ENCODE measurements at places on chromosomes 4 and X.

DNA sequence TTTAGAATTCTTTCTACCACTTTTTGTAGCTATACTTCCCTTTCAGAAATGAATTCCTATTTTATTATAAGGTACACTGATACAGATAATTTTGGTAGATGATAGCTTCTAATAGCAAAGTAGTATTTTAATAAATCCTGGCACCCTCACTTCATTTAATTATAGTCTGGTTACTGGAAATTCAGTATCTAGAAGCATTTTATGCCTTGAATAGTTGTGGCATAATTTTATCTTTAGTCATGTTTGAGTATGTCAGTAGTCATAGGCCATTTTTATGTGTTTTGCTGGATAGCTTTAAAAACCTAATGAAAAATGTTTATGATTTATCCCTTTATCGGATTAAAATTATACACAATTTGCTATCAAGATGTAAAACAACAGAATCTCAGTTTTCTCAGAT is 92.3 kb downstream of the DIAPH2 start:
- no peak for DNase-seq

DNA sequence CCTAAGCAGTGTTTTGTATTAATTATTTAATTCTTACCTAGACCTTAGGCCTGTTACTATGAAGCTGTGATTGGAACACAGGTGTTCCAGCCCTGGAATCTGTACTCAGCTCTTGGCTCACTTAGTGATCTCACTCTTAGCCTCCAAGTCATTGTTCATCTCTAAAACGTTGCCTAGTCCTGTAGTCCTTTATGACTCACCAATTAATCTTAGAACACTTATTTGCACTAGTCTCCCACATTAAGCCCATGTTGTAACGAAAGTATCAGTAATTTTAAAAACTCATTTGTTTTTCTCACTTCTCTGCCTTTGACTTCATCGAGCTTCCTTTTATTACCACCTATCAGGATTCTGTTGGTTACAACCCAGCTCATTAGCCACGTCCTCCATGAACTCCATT is 1224.7 kb upstream of the TENM3 start:
- DNase-seq: no peak

DNA sequence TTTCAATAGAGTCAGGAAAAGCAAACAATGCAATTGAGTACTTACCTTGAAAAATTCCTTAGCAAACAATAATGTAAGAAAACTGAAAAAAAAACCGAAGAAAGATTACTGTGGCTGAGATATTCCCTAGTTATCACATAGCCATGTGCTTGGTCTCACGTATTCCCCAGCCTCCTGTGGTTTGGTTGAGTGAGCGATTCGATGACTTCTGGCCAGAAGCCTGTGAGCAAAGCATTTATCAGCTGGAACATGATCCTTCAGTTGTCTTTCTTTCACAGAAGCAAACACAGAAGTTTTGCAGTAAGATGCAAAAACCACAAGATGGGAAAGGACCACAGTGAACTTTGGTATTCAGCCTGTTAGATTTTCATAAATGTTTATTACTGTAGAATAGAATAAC is 1754.3 kb upstream of the AGA start:
- DNase-seq: no peak

DNA sequence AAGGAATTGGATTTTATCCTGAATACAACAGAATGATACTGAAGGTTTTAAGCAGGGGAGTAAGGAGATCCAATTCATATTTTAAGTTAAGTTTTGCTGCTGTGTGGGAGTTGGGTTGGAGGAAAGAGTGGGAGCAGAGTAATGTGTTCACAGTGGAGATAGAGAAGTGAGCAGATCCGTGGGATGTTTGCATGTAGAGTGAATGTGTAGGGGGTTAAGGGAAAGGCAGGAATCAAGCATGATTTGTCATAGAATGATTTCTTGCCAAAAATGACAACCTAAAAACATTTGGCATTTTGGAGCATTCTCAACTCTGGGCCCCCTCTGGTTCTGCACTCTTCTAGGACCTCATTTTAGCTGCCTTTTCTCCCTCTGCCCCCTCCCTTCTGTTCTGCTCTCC is 76.6 kb downstream of the ARHGAP10 start:
- DNase-seq: no peak

GRCh38 chrX:113001836-113002235 is 161.2 kb upstream of the AMOT start:
- no peak for DNase-seq

DNA sequence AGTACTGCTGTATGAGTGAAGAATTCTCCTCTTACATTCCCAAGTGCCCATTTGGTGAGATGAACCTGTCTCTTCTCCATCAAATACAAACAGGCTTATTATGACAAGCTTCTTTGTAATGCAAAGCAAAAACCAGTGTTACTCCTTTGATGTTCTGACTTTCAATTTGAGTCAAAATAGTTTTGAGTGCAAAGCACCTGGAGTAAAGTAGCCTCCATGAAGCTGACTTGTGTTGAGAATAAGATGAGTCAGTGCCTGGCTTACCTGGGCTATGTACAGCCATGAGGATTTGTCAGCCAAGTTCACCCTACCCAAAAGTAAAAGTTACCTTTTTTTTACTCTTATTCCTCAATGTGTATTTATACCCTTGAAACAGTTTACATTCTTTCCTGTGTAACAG is 132.5 kb upstream of the FMR1 start:
- no peak for DNase-seq
